Fibroblast of skin of right biceps (primary cell): ENCODE measurements at places on chromosomes 7 and 10.

- DNase-seq, result no peak
Observed at GRCh38 chr7:129742256-129742655, 130.7 kb downstream of the NRF1 start.

GRCh38 chr7:20021831-20022230 is 195.4 kb downstream of the MACC1 start:
- peak; percentile 54 for DNase-seq

GRCh38 chr7:50707236-50708006 is 75.3 kb downstream of the GRB10 start:
- DNase-seq, result no peak

DNA sequence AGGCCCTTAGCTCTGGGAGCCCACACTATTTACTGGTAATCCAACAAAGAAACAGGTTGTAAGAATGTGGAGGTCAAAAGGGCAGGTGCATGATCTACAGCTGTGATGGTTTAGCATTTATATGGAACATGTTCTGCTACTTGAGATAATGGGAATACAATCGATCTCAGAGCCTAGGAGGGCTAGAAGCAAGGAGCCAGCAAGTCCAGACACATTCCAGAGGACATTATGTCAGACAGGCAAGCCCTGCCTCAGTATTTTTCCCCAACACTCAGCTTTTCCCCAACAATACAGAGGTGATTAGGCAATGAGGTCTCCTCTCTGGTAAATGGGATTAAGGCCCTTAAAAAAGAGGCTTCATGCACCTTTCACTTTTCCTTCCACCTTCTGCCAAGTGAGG is 21.4 kb upstream of the GNAT3 start:
- DNase-seq, result no peak

GRCh38 chr10:317271-317769 is 182.1 kb downstream of the ZMYND11 start:
- DNase-seq, result peak; percentile 38

DNA sequence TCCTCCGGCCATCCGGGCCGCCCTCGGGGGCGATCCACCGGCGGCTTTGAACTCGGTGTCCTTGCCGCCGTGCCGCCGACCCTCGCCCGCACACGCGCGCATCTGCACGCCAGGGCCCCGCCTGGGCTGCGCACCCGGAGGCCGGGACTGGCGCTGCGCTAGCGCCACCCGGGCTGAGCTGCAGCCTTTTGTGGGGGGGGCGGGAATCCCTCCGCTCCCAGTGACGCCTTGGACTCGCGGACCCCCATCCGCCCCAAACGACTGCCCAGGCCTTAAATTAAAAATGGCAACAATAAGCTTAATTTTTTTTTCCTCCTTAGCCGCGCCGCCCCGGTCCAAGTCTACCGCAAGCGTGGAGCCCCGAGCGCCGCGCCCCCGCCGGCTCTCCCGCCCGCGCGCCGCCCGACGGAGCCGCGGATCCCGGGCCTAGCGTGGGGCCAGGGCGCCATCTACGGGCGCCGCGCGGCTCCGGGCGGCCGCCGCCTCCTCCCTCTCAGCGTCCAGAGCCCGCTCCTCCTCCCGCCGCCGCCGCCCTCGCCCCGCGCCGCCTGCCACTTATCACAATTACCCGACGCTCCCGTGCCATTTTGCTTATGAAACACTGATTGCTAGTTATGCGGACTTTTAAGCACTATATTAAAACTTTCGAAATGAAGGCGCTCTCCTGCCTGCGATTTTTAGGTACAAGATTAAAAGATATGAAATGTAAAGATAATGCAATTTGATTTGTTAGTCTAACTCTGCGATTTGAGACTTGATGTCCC is 7.5 kb upstream of the EBF3 start:
- peak; percentile 60 for DNase-seq

- no peak for DNase-seq
Observed at GRCh38 chr7:101608772-101609713, 20.1 kb downstream of the MYL10 start.

- DNase-seq, result no peak
Observed at GRCh38 chr10:86655173-86655540, 810 bp downstream of the OPN4 start.

GRCh38 chr10:62154231-62154630 is 114.4 kb downstream of the RTKN2 start:
- no peak for DNase-seq

DNA sequence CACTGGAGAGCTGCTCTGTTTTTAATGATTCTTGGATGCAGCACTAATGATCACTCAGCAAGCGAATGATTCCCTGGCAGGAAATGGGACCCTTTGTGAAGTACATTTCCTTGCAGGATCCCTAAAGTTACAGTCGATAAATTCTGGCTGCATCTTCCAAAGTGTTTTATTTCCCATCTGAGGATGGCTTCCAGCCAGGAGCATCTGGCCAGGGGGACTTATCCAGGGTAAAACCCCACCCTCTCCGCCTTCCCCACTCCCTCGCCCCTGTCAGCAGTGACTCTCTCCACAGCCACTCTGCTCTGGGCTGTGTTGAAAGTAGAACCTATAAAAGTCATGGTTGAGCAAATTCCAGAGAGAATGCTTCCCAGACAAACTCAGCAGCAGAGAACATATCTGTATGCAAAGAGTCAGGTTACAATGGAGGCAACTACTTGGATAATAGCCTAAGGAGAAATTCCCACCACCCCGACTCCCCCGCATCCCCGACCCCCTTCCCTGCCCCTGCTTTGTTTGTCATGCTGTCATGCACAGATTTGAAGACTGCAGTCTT is 111.0 kb upstream of the ANLN start:
- DNase-seq, result peak; percentile 83

GRCh38 chr7:22435105-22435504 is 64.9 kb downstream of the STEAP1B start:
- DNase-seq, result no peak

- DNase-seq, result peak; percentile 75
Observed at GRCh38 chr7:157432541-157432956, 95.7 kb downstream of the DNAJB6 start.

DNA sequence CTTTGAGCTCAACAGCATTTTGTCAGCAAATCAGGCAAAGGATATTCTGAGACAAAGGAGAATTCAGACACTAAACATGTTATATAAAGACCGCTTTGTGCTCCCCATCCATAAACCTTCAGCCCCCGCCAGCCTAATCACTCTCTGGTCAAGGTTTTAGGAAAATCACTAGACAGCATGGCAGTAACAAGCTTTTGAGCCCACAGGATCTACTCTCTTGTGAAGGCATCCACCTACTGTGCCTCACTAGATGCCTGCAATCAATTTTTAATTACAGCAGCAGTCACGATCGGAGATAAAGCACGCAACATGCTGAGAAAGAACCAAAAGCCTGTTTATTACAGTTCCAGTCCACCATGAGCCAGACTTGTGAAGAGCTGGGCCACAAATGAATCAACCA is 19.1 kb downstream of the PDE1C start:
- DNase-seq, result no peak

GRCh38 chr7:68399991-68400590 is 1198.2 kb upstream of the AUTS2 start:
- DNase-seq, result no peak

DNA sequence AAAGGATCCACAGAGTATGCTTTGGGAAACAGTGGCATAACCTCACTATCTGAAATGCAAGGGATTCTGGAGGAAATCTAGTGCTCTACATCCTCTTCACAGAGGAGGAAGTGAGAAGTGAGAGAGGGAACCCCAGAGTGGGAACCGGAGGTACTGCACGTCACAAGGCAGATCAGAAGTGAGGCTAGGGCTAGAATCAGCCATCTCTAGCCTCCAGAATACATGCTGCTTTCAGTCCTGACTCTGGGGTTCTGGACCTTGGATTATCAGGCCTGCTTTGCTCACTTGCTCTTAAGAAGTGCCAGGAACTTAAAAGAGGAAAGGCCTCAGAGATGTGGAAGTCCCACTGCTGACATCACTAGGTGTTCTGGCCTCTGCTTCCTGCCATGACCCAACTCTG is 25.7 kb downstream of the ZNF503 start:
- no peak for DNase-seq

GRCh38 chr7:65974876-65975275 is 7.1 kb downstream of the GUSB start:
- DNase-seq, result no peak

DNA sequence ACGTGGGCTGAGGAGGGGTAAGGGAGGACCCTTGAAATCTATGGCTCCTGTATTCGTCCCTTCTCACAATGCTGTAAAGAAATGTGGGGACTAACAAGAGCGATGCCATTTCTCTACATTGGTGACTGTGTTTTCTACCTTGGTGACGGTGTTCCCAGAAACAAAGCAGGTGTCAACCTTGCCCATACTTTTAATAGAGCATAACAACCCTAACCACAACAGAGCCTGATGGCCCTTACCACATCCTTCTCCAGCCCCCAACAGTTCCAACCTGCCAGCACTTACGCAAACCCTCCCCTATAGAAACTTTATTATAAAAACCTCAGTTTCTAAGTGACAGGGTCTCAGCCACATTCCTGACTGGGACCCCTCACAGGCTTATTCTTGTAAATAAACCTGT is 28.2 kb upstream of the ADCYAP1R1 start:
- no peak for DNase-seq

GRCh38 chr10:111084366-111085255 is 7.8 kb downstream of the ADRA2A start:
- DNase-seq, result no peak

DNA sequence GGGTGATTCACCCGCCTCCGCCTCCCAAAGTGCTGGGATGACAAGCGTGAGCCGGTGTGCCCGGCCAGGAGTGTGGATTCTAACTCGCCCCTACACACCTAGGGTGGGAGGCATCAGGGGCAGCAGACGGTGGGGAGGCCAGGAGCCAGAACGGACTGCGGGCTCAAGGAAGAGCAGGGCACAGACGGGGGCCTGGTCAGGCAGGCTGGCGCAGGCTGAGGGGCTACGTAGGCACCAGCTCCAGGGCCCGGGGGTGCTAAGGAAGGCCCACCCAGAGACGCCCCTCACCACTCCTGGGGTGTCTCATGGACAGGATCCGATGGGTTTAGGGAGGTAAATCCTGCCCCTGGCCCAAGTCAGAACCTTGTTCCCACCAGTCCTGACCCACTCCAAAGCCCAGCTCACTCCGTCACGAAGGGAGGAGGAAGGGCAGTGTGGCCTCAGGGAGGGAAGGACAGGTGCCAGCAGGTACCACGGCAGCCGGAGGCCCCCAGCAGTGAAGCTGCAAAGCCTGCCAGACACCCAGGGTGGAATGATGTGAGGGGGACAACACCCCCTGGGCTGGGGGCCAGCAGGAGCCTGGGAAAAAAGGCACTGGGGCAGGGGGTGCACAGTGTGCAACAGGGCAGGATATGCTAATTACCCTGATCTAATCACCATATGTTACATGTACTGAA is 251.4 kb downstream of the MAD1L1 start:
- DNase-seq, result no peak

DNA sequence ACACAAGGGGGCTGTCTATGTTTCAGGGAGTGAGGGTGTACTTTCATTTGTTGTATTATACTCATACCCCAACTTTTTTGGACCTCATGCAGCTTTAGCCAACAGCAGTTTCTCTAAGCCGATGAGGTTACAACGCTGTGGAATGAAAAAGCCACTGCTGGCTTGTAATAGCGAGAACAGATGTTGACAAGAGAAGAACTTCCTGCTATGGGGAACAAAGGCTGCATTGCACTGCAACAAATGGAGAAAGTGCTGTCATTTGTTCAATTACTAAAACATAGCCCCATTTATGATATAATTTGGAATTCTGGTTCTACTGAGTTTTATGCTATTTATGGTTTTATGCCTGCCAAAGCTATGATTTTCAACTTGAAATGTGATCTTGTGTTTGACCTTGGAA is 104.2 kb upstream of the TMEM72 start:
- no peak for DNase-seq

- DNase-seq, result no peak
Observed at GRCh38 chr10:132270721-132271457, 36.9 kb downstream of the STK32C start.

DNA sequence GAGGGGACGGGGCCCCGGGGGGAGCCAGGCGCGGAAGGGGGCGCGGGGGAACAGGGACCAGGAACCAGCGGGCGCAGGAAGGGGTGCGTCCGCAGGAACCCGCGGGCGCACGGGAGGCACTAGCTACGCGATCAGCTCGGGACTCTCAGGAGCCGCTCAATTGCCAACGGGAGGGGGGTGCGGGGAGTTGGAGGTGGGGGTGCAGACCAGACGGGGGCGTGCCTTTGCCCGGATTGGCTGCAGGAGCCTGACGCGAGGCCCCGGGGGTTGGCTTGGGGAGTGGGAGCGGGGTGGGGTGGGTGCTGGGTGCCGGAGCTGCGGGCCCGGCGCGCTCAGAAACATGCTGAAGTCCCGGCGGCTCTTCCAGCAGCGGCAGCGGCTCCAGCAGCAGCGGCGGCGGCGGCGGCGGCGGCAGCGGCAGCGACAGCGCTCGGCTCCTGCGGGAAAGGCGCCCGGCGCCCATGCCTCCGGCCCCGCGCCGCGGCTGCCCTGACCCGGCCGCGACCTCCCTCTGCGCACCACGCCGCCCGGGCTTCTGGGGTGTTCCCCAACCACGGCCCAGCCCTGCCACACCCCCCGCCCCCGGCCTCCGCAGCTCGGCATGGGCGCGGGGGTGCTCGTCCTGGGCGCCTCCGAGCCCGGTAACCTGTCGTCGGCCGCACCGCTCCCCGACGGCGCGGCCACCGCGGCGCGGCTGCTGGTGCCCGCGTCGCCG is at the start of gene ADRB1:
Gene ADRB1 (plus strand): TSS at position 335 of the 715 bp plus-strand sequence. CDS start 267 bp downstream, at position 602.
- peak; percentile 50 for DNase-seq

DNA sequence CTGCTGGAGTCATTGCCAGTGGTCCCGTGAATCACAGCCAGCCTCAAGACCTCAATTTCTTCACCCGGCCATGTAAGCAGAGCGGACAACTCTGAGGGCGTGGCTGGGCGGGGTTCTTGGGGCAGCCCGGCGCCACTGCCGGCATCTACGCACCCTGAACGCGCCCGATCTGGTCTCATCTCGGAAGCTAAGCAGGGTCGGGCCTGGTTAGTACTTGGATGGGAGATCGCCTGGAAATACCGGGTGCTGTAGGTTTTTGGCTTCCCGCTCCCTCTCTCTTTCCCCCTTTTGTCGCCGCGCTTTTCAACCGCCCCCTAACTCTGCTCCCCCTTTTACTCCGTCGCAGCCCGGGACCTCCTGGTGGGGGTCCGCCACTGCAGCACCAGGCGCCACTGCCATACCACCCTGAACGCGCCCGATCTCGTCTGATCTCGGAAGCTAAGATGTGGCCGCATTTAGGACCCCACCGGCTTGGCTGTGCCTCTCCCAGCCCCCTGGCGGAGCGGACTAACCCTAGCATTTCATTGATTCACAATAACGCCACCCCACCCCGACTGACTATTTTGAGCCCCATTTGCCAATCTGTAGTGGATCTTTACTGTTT is 25.3 kb downstream of the GARIN1A start:
- DNase-seq, result peak; percentile 79

- DNase-seq, result no peak
Observed at GRCh38 chr10:114603948-114604347, 54.1 kb downstream of the ABLIM1 start.

DNA sequence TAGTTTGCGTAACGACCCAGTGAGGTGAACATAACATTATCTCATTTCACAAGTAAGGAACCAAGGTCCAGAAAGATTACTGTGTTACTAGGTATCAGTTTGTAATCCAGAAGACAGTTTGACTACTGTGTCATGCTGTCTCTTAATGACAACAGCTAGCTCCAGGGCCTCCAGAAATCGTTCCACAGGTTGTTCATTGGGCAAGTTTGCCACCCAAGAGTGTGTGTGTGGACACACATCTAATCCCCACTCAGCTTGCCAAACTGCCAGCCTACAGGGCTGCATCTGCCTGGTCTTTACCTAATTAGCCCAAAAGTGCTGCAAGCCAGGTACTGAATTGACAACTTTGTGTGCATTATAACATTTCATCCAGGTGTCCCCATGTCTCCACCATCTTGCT is 27.9 kb upstream of the SLC16A12 start:
- DNase-seq, result no peak
